ENCODE measurements at places on chromosomes 11 and 22. TPM values are rescaled to one million over a fixed set of nuclear protein-coding genes. Genes with fewer than 3 reads are reported as not detected.

SOX6 gene
- 0.07 TPM for total RNA-seq

PACSIN2 gene
- total RNA-seq: 200 TPM

POU2AF3 gene
- total RNA-seq: 1.7 TPM

OR5M10 gene
- total RNA-seq: not detected

RIMBP3C gene
- total RNA-seq: 0.28 TPM

DDIAS gene
- 16.3 TPM for total RNA-seq

DNAJB7 gene
- total RNA-seq: not detected

OSBP gene
- 29.6 TPM for total RNA-seq

EHF gene
- total RNA-seq: 1.7 TPM

OR5B21 gene
- total RNA-seq: not detected

APOBEC3G gene
- 0.24 TPM for total RNA-seq
